ENCODE measurements at places on chromosomes 2 and 18. TPM values are rescaled to one million over a fixed set of nuclear protein-coding genes. Genes with fewer than 3 reads are reported as not detected.
A peak's percentile ranks its signal among the peaks of the same experiment; 100 is the strongest.

SDC1 gene
- total RNA-seq: 0.12 TPM

DNA sequence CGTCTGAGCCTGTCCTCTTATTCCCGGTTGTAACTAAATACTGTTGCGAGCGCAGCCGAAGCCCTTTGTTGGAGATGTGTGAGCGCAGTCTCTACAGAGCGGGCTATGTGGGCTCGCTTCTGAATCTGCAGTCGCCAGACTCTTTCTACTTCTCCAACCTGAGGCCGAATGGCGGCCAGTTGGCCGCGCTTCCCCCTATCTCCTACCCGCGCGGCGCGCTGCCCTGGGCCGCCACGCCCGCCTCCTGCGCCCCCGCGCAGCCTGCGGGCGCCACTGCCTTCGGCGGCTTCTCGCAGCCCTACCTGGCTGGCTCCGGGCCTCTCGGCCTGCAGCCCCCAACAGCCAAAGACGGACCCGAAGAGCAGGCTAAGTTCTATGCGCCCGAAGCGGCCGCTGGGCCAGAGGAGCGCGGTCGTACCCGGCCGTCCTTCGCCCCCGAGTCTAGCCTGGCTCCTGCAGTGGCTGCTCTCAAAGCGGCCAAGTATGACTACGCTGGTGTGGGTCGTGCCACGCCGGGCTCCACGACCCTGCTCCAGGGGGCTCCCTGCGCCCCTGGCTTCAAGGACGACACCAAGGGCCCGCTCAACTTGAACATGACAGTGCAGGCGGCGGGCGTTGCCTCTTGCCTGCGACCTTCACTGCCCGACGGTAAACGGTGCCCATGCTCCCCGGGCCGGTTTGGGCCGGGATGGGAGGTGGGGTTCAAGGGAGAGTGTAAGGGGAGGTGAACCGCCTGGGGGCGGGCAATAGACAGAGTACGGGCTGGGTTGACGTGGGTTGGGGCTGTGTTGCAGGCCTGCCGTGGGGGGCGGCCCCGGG, at the start of gene HOXD12:
Gene HOXD12, plus strand, starts transcription at position 68 of the 819 bp plus-strand sequence. Its CDS starts 7 bp downstream, at position 75.
- peaks cover 88% of the 10 kb centered on the region for H3K27me3 ChIP-seq
- peak within 1 kb of the TSS; percentile 2 for H3K4me3 ChIP-seq
- peaks cover 19% of the 10 kb centered on the region for H3K4me1 ChIP-seq

C2orf15 gene
- total RNA-seq: 0.50 TPM

DNA sequence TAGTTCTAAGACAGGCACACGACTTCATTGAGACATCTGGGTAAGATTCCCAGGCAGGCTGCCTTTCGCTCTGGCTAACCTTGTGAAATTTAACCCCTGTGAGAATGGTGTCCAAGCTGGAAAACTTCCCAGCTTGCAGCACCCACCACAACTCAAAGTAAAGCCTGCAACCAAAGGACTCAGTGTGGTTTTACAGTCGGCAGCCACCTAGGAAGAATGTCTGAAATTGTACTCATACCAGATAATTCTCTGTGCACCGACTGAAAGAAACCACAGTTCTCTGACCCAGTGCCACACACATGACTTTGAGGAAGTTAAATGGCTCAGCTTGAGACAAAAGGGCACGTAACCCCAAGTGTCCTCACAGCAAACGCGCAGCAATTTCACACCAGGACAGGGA, 125.7 kb downstream of the RBMS1 start:
- peaks cover 11% of the 10 kb centered on the region for H3K36me3 ChIP-seq
- H3K4me1 ChIP-seq: peaks cover 73% of the 10 kb centered on the region
- no peak overlapping the region for H3K27ac ChIP-seq
- no peaks in the 10 kb centered on the region for H3K27me3 ChIP-seq
- no peak overlapping the region for H3K4me3 ChIP-seq
